ENCODE measurements at places on chromosomes 13 and 19.

DNA sequence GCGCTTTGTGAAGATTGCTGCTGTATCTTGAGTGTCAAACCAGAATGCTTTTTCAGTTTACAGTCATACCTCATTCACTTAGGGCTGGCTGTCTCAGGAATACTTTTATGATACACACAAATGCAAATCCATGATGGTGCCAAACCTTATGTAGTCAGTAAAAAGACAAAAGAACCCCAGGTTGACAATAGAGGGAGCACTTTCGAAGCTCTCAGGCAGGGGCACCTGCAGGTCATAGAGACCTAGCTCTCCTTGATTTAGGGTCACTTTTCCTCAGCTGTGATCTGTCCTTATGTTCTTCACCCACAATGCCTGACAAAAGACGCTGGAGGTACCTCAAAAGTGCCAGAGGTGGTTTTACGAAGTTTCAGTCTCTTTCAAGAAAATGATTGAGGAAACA lies 172.2 kb downstream of the DNAJC15 start:
- DNase-seq = no peak

GRCh38 chr13:49664606-49665005 lies 26.7 kb downstream of the EBPL start:
- DNase-seq = no peak

- no peak for DNase-seq
These were observed 816 bp downstream of the SPRED3 start for GRCh38 chr19:38389101-38389925.

GRCh38 chr19:32469795-32470194 lies 64.2 kb downstream of the DPY19L3 start:
- DNase-seq = no peak

- peak; percentile 66 for DNase-seq
These were observed at the start of gene GAMT for GRCh38 chr19:1401138-1401888. Gene GAMT, minus strand, starts transcription at chr19:1401542. Its CDS starts 66 bp downstream, at chr19:1401476.

DNA sequence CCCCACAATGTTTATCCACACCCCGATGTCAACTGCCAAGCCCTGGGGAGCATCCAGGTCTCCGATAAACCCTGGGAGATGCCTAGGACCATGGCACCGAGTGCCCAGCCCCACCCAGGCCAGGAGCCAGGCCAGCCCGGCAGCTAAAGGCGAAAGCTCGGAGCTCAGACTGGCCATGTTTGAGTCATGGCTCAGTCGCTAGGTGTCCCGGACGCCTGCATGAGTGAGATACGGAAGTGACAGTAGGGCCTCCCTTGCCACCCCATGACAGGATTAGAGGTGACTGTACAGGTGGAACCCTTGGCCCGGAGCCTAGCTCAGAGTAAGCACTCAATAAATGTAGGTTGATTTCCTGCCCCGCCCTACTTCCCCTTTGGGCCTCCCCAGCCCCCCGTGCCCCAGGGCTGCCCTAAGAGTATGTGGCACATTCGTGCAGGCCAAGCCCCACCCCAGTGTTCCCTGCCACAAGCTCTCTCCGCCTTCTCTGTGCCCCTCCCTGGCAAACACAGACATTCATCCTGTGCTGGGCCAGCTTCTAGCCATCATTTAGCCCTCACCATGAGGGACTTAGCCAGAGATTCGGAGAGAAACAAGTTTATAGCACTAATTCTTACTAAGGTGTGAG lies 5.8 kb upstream of the TPM4 start:
- peak; percentile 81 for DNase-seq

GRCh38 chr13:47420568-47420967 lies 523.7 kb upstream of the HTR2A start:
- no peak for DNase-seq

DNA sequence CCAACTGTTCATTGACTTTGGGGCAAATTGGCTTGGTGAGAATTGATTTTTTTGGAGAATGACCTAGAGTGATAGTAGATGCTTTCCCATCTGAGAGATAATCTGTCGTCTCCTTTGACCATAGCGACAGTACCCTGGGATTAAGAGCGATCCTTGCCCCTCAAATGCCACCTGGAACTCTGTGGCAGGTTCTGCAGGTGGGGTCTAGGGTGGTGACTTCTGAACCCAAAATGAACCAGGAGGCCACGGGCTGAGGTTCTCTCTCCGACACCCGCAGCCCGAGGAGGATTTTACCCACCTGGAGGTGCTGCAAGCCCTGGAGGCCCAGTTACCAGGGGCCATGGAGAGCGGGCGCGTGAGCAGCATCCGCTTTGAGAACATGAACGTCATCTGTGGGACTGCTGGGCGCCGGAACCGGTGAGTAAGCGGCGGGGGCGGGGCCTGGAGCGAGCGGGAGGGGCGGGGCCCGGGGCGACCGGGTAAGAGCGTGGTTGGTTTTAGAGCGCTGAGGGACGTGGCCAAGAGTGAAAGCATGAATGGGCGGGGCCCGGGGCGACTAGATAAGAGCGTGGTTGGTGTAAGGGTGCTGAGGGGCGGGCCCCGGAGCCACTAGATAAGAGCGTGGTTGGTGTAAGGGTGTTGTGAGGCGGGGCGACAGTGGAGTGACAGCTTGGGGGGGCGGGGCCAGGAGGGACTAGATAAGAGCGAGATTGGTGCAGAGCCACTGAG lies 8.6 kb downstream of the C19orf81 start:
- DNase-seq = peak; percentile 86

DNA sequence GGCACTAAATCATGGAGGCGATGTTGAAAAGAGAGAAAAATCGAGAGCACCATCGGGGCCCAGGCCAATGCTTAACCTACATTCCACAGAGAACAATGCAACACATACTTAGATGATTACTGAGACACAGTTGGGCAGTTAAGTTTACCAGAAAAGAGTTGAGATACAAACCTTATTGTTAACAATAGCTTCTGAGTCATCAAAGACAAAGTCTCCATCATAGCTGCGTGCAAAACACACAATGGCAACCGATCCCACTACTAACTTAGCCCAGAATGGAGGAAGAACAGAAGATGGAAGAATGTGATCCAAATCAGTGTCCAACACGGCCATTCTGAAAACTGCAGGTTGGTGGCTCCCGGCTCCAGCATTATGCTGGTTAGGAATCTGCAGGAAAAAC lies 6.2 kb downstream of the TMTC4 start:
- DNase-seq = no peak

GRCh38 chr19:54548806-54549205 lies 24.8 kb upstream of the LILRA2 start:
- no peak for DNase-seq

- no peak for DNase-seq
These were observed 69.5 kb downstream of the PTPRS start for GRCh38 chr19:5271145-5271544.

GRCh38 chr19:49690656-49691242 lies at the start of gene CPT1C:
Gene CPT1C, plus strand, starts transcription at chr19:49691116. Its CDS starts 1,137 bp downstream, at chr19:49692253.
- no peak for DNase-seq

DNA sequence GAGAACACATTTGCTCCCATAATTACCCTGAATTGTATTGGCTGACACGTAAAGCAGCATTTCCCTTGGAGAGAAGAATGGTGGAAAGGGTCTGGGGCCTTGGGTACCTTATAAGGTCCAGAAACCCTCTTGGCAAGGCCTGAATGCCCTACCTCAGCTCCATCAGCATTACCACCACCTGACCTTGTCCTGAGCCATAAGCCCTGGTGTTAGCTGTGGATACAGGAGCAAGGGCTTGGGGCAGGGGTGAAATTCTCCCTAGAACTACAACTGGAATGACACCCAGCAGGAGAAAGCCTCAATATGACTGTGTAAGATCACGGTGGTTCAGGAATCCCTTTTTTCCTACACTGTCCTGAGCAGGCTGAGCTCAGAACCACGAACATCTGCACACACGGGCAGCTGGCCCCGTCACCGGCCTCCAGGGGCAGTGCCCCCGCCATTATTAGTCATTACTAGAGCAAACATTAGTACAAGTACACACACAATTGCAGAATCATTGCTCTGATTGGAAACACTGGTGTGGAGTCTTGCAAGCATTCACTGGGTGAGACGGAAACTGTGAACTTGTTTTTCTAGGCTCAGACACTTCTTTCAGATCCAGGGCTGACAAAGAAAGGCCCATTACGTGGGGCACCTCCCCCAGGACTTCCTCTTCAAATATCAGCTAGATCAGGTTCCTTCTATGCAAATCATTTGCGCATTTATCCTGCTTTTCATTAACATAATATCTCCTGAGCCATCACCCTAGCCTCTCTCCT lies 26.8 kb upstream of the MTIF3 start:
- DNase-seq = peak; percentile 74

- DNase-seq = no peak
These were observed 31.0 kb downstream of the SLAIN1 start for GRCh38 chr13:77728265-77729125.

GRCh38 chr19:7251494-7251893 lies 42.7 kb downstream of the INSR start:
- DNase-seq = no peak

- no peak for DNase-seq
These were observed 10.9 kb downstream of the MIR17HG start for GRCh38 chr13:91358387-91358782.

GRCh38 chr19:49119411-49120324 lies at the start of gene PPFIA3:
Gene PPFIA3, plus strand, starts transcription at chr19:49119544. Its CDS starts 8,330 bp downstream, at chr19:49127874.
- no peak for DNase-seq

GRCh38 chr13:59166174-59166573 lies 997.6 kb downstream of the DIAPH3 start:
- DNase-seq = no peak

DNA sequence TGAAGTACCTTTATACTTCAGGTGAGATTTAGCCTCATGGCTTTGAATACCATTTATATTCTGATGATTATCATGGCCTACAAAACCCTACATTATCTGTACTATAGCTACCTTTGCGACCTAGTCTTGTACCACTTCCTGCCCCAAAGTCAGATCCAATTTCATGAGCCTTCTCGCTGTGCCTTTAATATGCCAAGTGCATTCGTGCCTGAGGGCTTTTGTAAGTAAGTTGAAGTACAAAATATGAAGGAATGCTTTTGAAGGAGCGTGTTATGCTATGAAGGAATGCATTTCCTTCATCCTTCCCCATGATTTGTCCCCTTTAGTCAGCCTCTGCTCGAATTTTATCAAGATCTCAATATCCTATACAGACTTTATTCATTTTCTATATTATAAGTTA lies 9.2 kb upstream of the RASL11A start:
- DNase-seq = no peak

DNA sequence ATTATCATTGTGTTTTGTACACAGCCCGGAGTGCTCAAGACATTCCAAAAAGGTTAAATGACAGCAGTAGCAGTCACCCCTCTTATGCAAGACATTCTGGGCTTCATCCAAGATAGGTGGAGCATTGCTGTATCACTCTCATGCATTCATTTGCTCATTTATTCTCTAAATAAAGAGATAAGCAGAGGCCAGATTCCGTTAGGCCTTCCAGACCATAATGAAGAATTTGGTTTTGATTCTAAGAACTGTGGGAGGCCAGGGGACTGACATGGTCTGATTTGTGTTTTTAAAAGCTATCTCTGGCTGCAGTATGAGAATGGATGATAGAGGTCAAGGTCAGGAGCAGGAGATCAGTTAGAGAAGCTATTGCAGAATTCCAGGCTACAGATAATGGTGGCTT lies 145.8 kb downstream of the KCNRG start:
- DNase-seq = no peak

DNA sequence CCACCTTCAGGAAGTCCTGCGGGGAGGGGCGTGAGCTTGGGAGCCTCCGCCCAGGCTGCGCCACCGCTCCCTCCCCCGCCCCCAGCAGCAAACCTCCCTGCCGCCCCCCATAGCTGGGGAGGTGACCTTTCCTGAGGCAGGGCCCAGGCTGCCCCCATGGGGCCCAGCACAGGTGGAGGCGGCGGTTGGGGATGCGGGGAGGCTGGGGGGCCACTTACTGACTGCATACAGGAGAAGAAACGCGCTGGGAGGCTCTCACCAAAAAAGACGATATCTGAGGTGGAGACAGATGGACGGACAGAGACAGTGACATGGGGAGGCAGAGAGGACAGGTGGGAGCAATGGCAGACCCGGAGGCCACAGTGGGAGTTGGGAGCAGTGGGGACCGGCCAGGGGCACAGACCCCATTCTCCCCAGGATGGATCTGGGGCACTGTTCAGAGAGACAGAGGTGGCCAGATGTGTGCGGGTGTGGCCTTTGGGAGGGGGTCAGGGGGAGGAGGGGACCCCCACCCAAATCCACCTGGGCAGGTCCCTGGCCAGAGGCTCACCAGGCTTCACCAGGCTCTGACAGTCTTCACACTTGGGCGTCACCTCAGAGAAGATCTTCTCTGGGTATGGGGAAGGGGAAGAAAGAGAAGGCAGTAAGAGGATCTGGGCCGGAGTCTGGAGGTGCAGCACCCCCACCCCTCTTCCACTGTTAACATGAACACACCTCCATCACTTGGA lies 3.0 kb upstream of the RINL start:
- no peak for DNase-seq

DNA sequence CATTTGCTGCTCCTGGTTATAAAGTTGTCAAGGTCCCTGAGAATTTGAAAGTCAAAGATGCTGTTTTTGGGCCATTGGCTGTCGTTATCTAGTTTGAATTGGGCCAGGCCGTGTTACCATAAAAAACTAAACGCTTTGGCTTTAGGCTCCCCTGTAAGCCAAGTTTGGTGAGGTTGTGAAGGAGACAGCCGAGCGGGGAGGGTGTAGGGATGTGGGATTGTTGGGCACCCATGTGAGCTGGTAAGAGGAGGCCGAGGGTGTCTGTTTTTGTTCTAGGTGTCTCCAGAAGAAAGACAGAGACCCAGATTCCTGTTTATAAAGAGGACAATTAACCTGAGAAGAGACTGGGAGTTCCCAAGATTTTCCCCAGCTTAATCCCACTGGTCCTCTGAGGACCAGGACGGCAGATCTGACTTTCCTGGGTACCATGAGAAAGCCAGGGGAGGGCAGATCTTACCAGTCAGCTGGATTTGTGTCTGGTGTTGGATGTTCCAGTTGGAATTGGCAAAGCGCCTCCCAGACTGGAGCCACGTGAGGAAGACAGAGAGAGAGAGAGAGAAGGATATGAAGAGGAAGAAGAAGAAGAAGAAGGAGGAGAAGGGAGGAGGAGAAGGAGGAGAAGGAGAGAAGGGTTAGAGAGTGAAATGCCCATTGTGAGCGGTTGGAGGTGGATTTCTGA lies 25.1 kb downstream of the TMEM255B start:
- DNase-seq = no peak

DNA sequence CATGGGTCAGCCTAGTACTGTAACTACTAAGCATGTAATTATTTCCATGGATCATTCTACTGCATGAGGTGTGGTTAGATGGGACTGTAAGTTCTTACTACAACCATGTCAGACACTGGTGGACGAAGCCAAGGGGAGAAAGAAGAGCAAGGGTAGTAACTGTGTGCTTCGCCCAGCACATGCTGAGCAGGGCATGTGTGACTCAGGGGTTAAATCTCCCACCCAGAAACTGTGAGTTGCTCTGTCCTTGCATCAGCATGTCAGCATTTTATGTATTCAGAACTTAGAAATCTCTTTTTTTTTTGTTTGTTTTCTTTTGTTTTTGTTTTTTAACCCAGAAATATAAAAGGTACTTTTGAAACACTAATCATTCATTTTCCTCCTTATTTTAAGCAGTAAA lies 436.6 kb upstream of the KLF12 start:
- DNase-seq = no peak

All from GM06990 (cell line).